ENCODE measurements at places on chromosomes 1 and 21. TPM values are rescaled to one million over a fixed set of nuclear protein-coding genes. Genes with fewer than 3 reads are reported as not detected.

Gene ELAPOR1
- 0.22 TPM for total RNA-seq

GRCh38 chr21:28828981-28829380 lies 163.7 kb downstream of the LTN1 start:
- no peak for DNase-seq

Gene OR6K3
- not detected for total RNA-seq

- DNase-seq: no peak
Observed at GRCh38 chr1:111743679-111744101, 4.5 kb upstream of the INKA2 start.

Gene C21orf91
- total RNA-seq: 6.5 TPM

DNA sequence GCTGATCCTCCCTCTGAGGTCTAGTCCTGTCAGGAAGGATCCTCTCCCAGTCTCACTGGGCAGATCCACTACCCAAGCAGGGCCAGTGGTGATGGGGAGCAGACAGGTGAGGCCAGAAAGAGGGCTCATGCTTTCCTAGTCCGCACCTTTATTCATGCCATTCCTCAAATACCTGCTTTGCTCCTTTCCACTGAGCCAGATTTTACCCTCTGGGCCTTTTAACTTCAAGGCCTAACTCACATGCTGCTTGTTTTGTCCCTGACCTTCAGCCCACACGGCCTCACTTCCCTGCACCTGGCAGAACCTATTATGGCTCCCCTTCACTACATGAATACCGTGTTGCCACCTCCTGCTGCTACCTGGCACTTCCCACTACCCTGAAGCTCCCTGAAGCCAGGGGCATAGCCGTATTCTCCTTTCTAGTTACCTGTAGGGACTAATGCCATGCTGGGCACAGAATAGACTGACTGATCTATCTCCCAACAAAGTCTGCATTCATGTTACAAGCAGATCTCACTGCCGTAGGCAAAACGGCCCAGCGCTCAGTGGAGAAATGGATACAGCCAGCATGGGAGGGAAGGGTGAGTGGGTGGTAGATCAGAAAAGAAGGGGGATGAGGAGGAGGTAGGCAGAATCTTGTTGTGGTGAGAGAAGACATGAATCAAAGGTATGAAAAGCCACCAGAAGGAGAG lies 36.1 kb upstream of the GOLT1A start:
- DNase-seq: no peak
